ENCODE measurements at places on chromosomes 3 and 15. TPM values are rescaled to one million over a fixed set of nuclear protein-coding genes. Genes with fewer than 3 reads are reported as not detected.

DNA sequence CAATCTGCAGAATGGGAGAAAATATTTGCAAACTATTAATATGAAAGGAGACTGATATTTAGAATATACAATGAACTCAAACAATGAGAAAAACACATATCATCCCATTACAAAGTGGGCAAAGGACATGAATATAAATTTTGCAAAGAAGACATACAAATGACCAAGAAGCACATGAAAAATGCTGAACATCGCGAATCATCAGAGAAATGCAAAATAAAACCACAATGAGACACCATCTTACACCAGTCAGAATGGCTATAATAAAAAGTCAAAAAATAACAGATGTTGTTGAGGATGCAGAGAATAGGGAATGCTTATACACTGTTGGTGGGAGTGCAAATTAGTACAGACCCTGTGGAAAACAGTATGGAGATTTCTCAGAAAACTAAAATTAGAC is 83.6 kb downstream of the RAP2B start:
- no peak overlapping the region for H3K4me3 ChIP-seq
- H3K27me3 ChIP-seq, result no peaks in the 10 kb centered on the region
- DNase-seq, result no peak
- no peak overlapping the region for H3K27ac ChIP-seq
- no peaks in the 10 kb centered on the region for H3K4me1 ChIP-seq
- no peaks in the 10 kb centered on the region for H3K36me3 ChIP-seq

GRCh38 chr3:85164436-85164835 is 205.6 kb downstream of the CADM2 start:
- no peak overlapping the region for H3K4me3 ChIP-seq
- no peak overlapping the region for H3K27ac ChIP-seq
- DNase-seq, result no peak
- no peaks in the 10 kb centered on the region for H3K4me1 ChIP-seq

GRCh38 chr3:52714335-52715302 is 8.7 kb downstream of the SPCS1 start:
- H3K4me1 ChIP-seq, result peaks cover 10% of the 10 kb centered on the region
- H3K27ac ChIP-seq, result no peak overlapping the region
- peaks cover 29% of the 10 kb centered on the region for H3K36me3 ChIP-seq
- no peaks in the 10 kb centered on the region for H3K27me3 ChIP-seq
- no peak overlapping the region for H3K4me3 ChIP-seq

Gene TF
- not detected for total RNA-seq

Gene CD200
- total RNA-seq, result 10.5 TPM

GRCh38 chr3:95333826-95334225 is 1271.0 kb downstream of the NSUN3 start:
- H3K27ac ChIP-seq, result no peak overlapping the region
- no peaks in the 10 kb centered on the region for H3K27me3 ChIP-seq

Gene IMPG2
- total RNA-seq, result 0.29 TPM

Gene ECE2
- not detected for total RNA-seq

- H3K27ac ChIP-seq, result no peak overlapping the region
- H3K4me3 ChIP-seq, result no peak overlapping the region
- no peaks in the 10 kb centered on the region for H3K27me3 ChIP-seq
- H3K4me1 ChIP-seq, result no peaks in the 10 kb centered on the region
- DNase-seq, result no peak
These were observed 23.4 kb downstream of the DZIP1L start for GRCh38 chr3:138092023-138092422.

GRCh38 chr3:197000211-197000610 is 29.4 kb downstream of the MELTF start:
- H3K27me3 ChIP-seq, result no peaks in the 10 kb centered on the region
- H3K36me3 ChIP-seq, result no peaks in the 10 kb centered on the region
- H3K4me3 ChIP-seq, result no peak overlapping the region
- DNase-seq, result no peak
- H3K4me1 ChIP-seq, result peaks cover 18% of the 10 kb centered on the region

GRCh38 chr15:43529587-43530345 is 12.4 kb downstream of the MAP1A start:
- H3K36me3 ChIP-seq, result peaks cover 16% of the 10 kb centered on the region
- H3K27ac ChIP-seq, result no peak overlapping the region
- H3K27me3 ChIP-seq, result no peaks in the 10 kb centered on the region
- DNase-seq, result no peak

DNA sequence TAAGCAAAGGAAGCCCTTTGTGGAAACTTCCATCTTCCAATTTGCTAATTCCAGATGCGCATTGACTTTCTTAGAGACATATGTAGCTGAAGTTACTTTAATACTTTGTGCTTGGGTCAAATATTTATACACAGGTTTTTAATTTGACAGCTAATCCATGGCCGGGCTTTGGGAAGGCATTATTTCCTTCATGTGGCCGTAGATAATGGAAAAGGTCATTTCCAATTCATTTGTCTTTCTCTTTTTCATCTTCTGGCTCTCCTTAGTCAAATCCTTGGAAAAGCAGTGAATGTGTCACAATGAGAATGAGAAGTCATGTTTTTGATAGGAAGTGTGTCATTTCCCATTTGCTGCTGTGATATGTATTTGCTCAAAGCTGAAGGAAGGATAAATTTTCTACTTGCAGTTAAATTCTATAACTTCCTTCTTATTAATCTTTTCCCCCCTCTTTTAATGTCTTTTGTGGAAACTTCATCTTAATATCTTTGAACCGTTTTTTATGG is 323.3 kb downstream of the CLSTN2 start:
- H3K4me1 ChIP-seq, result no peaks in the 10 kb centered on the region
- no peak for DNase-seq
- no peaks in the 10 kb centered on the region for H3K36me3 ChIP-seq
- no peaks in the 10 kb centered on the region for H3K27me3 ChIP-seq

DNA sequence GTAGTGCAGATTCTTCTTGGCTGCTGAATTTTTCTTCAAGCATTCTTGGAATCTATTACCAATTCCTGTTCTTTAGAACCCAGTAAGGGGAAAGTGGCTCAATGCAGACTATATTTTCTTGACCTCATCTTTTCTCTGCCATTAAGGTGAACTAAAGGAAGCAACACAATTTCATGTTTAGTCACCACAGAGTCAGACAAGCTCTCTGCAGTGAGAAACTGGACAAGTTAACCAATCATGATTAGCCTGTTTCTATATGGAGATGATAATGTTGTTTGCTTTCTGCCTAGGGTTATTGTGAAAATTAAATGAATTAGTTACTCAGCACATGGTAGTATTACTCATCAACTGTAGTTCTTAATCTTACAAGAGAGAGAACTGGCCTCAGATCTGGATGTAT is 1075.1 kb downstream of the AGBL1 start:
- H3K36me3 ChIP-seq, result no peaks in the 10 kb centered on the region
- no peaks in the 10 kb centered on the region for H3K4me1 ChIP-seq
- no peak overlapping the region for H3K4me3 ChIP-seq

Gene ABTB1
- 51.1 TPM for total RNA-seq

DNA sequence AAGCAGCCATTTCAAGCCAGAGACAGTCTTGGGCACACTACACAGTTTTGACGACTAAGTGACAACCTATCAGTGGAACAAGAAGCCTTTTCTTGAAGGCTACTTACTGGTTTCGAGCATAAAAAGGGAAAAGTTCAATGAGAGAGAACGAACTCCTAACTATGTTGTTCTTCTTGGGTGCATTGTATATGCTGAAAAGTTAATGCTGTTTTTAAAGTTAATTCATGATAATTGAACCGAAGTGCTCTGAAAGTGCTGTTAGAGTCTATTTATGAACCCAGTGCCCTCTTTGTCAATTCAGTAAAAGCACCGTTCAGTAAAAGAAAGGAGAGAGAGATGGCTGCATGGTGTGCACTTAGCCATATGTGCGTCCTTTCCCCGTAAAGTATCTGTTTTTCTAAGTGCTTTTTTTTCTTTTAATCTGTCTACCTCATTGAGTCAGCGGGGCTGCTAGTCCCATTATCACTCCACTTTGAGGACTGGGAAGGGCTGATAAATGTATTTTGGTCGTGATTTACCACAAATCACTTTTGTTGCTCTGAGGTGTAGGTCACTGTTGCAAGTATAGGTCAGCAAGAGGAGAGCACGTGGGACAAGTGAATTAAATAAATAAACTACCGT is 380.7 kb upstream of the GOLIM4 start:
- H3K27me3 ChIP-seq, result no peaks in the 10 kb centered on the region
- H3K4me3 ChIP-seq, result no peak overlapping the region
- no peaks in the 10 kb centered on the region for H3K36me3 ChIP-seq
- H3K4me1 ChIP-seq, result no peaks in the 10 kb centered on the region

- H3K36me3 ChIP-seq, result no peaks in the 10 kb centered on the region
- no peak for DNase-seq
- no peaks in the 10 kb centered on the region for H3K4me1 ChIP-seq
- no peak overlapping the region for H3K27ac ChIP-seq
- H3K27me3 ChIP-seq, result no peaks in the 10 kb centered on the region
- H3K4me3 ChIP-seq, result no peak overlapping the region
These were observed 831.5 kb downstream of the ROBO2 start for GRCh38 chr3:77871436-77871835.

Gene IGSF11
- 77.7 TPM for total RNA-seq

Gene RTP1
- not detected for total RNA-seq

Gene SLC22A14
- total RNA-seq, result not detected

DNA sequence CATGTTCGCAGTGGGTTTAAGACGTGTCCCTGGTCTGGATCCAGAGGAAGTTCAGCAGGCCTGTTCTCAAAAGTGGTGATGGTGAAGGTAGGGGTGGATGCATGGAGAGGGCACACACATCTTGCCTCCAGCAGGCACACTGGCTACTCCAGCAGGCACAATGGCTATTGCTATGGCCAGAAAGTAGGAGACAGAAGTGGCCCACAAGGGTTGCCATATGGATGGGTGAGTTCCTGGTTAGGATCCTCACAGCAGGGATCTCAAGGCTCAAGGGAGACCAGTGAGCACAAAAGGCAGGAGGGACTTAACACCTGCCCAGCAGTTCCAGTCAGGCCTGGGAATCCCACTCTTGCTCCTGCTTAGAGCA is 107.9 kb downstream of the LRIG1 start:
- no peak overlapping the region for H3K4me3 ChIP-seq
- H3K27ac ChIP-seq, result peak overlapping the region; percentile 83
- no peak for DNase-seq
- peaks cover 76% of the 10 kb centered on the region for H3K36me3 ChIP-seq
- H3K27me3 ChIP-seq, result no peaks in the 10 kb centered on the region

DNA sequence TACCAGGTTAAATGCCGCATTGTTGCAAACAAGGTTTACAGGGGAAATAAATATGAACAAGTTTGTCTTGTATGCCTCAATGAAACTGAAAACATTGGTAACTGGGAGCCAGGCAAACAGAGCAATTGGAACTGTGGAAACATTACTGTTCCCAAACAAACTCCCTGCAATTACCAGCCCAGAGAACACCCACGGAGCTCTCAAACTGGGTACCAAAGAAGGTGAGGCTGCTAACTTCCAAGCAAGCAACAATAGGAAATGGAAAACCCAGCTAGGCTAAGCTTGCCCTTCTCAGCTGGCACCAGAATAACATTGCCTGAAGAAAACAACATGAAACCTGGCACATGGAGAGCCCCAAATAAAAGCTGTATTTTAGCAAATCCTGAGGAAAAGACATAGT is 218.9 kb upstream of the THRB start:
- DNase-seq, result no peak
- no peak overlapping the region for H3K4me3 ChIP-seq
- H3K36me3 ChIP-seq, result no peaks in the 10 kb centered on the region
- H3K27ac ChIP-seq, result no peak overlapping the region
- no peaks in the 10 kb centered on the region for H3K4me1 ChIP-seq
- H3K27me3 ChIP-seq, result no peaks in the 10 kb centered on the region

GRCh38 chr3:154126651-154127050 is 5.5 kb downstream of the ARHGEF26 start:
- no peak overlapping the region for H3K27ac ChIP-seq
- H3K27me3 ChIP-seq, result no peaks in the 10 kb centered on the region
- peaks cover 32% of the 10 kb centered on the region for H3K36me3 ChIP-seq
- peak overlapping the region; percentile 76 for H3K4me3 ChIP-seq
- peaks cover 2% of the 10 kb centered on the region for H3K4me1 ChIP-seq

DNA sequence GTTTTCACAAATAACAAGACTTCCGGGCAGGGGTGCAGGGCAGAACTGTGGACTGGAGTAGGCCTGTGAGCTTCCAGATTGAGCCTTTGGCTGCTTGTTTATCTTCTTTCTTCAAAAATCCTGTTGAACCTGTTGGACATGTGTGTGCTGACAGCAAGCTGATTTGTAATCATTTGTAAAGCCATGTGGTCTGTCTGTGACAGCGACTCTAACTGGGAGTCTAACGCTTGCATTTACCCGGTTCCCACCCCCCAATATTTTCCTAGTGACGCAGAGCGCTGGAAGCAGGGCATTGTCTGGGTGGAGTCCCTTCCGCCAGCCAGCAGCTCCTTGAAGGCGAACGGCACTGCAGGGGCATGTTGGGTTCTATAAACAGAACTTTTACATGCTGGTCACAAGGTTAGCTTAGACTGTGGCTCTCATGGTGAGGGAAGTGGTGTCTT is 85.7 kb upstream of the MYZAP start:
- no peaks in the 10 kb centered on the region for H3K36me3 ChIP-seq
- H3K4me1 ChIP-seq, result peaks cover 85% of the 10 kb centered on the region
- H3K4me3 ChIP-seq, result no peak overlapping the region
- peak; percentile 90 for DNase-seq
- no peaks in the 10 kb centered on the region for H3K27me3 ChIP-seq

Data from stomach (tissue), 19 donors.